ENCODE measurements at places on chromosomes 4 and X. TPM values are rescaled to one million over a fixed set of nuclear protein-coding genes. Genes with fewer than 3 reads are reported as not detected.

Gene ATXN3L
- not detected for total RNA-seq

Gene STS
- total RNA-seq, result 3.3 TPM

Gene CCNG2
- total RNA-seq, result 48.8 TPM

Gene GAGE12C
- total RNA-seq, result not detected

Gene FAM236D
- total RNA-seq, result not detected

Gene MAGEA9B
- total RNA-seq, result not detected

Measured in placental pericyte (primary cell).